ENCODE measurements at places on chromosomes 5 and 9.

- DNase-seq, result no peak
Observed at GRCh38 chr9:136714893-136715274, 2.5 kb downstream of the DIPK1B start.

DNA sequence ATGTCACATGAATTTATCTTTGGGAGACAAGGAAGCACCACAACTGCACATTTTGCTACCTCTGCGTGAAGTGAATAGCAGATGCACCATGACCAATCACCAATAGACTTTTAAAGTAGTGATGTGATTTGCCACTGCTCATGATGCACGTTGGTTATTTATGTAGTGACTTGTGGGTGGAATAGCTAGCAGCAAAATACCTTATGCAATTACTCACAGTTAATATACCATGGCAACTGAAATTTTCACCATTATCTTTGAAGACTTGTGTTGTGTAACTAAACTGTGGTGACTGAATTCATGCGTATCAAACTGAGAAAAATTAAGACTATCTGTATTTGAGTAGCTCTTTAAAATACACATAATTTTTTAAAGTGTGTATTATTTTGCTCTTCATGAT lies 46.2 kb upstream of the TUSC1 start:
- no peak for DNase-seq

DNA sequence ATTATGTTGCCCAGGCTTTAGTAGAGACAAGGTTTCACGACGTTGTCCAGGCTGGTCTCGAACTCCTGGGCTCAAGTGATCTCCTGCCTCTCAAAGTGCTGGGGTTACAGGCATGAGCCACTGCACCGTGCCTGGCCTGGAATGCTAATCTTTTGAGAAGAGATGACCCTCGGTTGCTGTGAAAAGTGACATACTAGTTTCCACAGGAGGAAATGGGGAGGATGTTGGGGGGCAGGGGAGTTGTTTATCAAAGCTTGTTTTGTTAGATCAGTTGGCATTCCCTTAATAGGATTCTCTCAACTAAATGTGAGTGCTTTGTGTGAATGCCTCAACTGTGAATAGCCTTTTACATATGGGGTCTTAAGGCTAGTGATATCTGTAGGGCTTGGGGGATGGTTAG lies 16.4 kb upstream of the MATR3 start:
- DNase-seq, result no peak

- no peak for DNase-seq
Observed at GRCh38 chr9:130938184-130938651, 829 bp downstream of the FIBCD1 start.

DNA sequence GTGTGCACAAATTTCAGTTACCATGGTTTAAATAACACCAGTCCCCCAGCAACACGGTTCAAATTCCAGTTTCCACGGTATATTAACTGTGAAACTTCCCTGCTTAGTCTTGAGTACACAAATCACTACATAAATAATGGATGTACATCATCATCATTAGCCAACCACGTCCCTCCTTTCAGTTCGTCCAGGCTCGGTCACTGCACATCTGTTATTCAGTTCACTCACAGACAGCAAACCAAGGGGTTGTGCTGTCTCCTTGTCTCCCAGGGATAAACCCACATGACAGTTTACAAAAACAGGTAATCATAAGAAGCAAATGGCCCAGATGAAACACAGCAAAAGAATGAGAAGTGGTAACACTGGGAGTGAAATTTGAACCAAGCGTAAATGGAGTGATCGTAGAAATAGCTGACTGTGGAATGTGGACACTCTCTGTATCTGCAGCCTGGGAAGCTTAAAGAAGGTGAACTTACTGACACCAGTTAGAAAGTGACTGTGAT lies 61.0 kb upstream of the RAD23B start:
- DNase-seq, result no peak

- DNase-seq, result no peak
Observed at GRCh38 chr5:143217065-143217803, 186.3 kb downstream of the NR3C1 start.

DNA sequence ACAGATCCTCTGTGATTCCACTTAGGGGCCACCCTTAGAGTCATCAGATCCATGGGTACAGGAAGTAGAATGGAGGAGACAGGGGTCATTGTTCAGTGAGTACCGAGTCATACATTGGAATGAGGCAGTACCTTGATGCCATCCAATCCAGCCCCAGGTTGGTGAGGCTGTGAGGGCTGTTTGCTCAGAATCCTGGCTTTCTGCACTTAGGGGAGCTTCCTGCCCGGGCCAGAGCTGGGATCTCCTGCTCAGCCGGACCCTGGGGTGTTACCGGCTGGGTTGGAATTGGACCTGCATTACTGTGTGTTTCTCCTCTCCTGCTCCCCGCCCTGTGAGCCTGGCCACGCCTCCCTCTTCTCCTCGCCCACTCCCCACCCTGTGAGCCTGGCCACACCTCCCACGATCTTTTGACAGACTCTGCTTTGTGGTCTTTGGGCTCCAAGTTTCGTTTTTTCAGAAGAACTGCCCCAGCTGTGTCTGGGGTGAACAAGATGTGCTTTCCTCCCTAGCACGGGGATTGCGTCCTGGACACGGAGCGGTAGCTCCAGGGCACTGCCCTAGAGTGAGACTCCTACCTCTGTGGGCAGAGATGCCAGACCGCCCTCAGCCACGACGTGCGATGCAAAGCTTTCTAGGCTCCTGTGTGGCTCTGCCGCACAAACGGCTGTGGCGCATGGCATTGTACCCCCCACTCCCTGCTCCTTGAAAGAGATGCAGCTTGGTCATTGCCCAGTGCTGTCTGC lies 15.4 kb downstream of the TRAF2 start:
- DNase-seq, result no peak

DNA sequence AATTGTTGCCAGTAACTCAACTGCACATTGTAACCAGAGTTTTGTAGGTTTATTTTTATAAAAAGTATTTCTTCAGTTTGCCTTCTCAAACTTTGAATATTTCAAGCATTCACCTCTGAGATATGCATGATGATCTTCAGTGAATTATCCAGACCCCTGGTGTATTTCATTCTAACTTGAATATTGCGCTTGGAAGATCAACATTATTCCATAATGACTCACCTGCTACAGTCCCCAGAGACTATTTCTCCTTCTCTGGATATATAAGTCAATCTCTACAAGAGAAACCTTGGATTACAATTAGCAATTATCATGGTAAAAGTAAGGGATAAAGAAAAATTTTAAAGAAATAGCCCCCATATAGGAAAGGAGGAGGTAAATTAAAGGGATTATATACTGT lies 1041.0 kb downstream of the TLE1 start:
- DNase-seq, result no peak

- DNase-seq, result no peak
Observed at GRCh38 chr9:94882966-94883641, 156.6 kb downstream of the AOPEP start.

- DNase-seq, result no peak
Observed at GRCh38 chr5:123659011-123659410, 147.0 kb downstream of the CSNK1G3 start.

Measured in NCI-H526 (cell line).